ENCODE measurements at places on chromosomes 11 and 22.

- DNase-seq: peak; percentile 97
Measured at GRCh38 chr22:19448076-19448607, 631 bp upstream of the C22orf39 start.

- DNase-seq: no peak
Measured at GRCh38 chr11:44047931-44048431, at the start of gene ACCSL. ACCSL (plus strand) TSS chr11:44047981; CDS start chr11:44048037, 56 bp downstream.

DNA sequence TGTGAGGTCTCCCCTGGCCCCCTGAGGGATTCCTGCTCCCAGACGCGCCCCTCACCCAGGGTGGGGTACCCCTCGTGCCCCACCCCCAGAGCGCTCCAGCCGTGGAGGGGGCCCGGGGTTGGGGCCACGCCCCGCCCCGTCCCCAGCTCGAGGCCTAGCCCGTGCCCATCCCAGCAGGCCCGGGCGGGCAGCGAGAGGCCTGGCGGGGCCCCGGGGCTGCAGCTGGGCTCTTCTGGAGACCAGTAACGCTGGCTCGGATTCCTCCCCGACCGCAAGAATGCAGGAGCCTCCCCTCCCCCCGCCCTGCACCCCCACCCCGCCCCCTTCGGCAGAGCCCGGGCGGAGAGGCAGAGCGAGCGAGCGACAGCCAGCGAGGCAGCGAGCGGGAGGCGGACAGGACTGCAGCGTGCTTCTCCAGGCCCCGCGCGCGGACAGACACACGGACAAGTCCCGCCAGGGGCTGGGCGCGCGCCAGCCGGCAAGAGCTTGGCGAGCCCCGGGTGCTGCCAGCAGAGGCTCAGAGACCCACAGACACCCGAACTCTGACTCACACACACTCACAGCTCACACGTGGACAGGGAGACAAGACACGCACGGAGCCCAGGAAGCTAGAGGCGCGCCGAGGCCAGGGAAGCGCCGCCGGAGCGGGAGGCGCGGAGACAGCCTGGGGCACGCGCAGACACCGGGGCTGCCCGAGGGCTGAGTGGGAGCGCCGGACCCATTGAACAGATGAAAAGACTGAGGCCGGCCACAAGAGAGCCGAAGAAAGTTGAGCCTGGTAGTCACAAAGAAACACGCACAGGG, 15.2 kb downstream of the BCL9L start:
- peak; percentile 4 for DNase-seq

DNA sequence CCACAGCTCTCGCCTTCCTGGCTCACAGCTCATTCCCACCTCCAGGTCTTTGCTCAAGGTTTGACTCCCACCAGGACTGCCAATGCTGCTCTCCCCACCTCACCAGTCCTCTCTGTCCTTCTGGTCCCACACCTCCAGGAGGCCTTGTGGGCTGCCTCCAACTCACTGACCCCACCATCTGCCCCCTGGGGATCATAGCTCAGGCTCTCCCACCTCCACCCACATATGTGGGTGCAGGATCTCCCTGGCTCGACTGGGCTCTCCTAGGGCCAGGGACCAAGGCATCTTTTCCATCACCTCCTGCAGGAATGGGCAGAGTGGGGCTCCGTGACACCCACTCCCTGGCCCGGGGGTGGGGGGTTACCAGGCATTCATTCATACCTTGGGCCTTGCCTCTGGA, 13.8 kb upstream of the SSTR3 start:
- DNase-seq: no peak

GRCh38 chr22:48825802-48826520, 1001.7 kb downstream of the BRD1 start:
- DNase-seq: no peak

GRCh38 chr11:100831929-100832494, 144.9 kb downstream of the ARHGAP42 start:
- DNase-seq: peak; percentile 49

GRCh38 chr11:57255618-57256017, 18.6 kb upstream of the APLNR start:
- no peak for DNase-seq

DNA sequence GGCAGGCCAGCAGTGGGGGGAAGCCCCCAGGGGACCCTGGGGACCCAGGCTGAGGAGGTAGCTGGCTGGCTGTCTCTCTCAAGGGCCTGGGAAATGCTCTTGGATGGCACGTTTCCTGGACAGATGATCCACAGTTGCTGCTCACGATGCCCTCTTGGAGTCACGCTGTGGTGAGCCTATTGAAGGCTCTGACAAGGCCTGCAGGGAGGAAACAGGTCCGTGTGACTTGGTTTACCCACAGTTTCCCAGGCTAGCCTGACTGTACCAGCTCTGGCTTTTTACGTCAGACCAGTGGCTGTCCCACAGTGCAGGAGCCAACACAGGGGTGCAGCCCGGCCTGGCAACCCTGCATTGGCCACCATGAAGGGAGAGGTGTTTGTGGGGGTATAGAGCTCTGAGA, 29.2 kb upstream of the PPARA start:
- no peak for DNase-seq

DNA sequence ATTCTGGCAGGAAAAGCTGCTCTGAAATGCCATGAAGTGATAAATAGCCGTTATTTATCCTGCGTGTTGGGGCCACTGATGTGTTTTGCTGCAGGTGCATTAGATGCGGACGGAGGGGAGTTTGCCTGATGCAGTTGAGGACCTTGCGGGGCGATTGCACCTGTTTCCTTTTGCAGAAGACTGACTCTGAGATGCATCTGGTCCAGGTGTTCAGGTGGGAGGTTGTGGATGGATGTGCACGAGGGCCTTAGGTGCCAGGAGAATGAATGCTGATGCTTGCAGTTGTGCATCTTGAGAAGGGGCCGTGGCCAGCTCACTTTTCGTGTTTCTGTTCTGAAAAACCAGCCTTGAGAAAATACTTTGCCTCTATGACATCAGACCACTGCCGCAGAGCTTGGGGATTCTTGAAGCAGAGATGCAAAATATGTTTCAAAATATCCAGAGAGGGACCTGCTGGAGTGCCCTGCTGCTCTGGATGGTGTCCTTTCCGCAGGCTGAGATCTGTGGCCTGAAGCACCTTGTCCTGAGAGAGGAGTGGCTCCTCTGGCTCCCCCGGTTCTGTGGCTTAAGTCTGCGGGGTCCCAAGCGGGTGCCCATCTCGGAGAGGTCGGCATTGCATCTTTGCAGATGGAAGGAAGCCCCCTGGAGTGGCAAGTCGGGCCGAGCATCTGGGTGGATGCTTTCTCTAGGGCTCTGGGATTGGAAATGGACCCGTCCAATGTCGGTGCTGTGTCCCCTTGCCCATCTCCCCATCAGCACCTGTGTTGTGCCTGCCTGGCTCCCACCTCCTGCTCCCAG, 1031.1 kb downstream of the TBC1D22A start:
- no peak for DNase-seq

- no peak for DNase-seq
Measured at GRCh38 chr11:330307-330693, 9.6 kb upstream of the IFITM3 start.
